Activated naive CD4-positive, alpha-beta T cell treated with anti-CD3 and anti-CD28 coated beads, Interleukin-2, amount 50 U/mL, for 72 hours (primary cell): ENCODE measurements at places on chromosomes 7 and 10.

GRCh38 chr10:63462442-63462841 is 3.3 kb downstream of the JMJD1C start:
- DNase-seq = no peak

- no peak for DNase-seq
Observed at GRCh38 chr7:98231493-98232262, 20.4 kb downstream of the TECPR1 start.

GRCh38 chr10:83023662-83024061 is 1115.6 kb upstream of the GHITM start:
- no peak for DNase-seq

DNA sequence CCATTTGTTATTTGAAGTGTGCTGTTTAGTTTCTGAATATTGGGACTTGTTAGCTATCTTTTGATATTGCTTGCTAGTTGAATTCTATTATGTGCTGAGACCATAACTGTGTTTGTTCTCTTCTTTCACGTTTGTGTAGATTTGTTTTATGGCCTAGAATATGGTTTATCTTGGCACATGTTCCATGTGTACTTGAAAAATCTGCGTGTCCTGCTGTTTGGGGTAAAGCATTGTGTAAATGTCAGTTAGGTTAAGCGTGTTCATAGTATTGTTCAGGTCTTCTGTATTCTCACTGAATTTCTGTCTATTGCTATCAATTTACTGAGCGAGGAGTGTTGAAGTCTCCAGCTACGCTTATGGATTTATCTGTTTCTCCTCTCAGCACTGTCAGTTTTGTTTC is 19.4 kb downstream of the MMP21 start:
- no peak for DNase-seq
